Stimulated activated CD4-positive, alpha-beta T cell treated with anti-CD3 and anti-CD28 coated beads, Interleukin-1b, Interleukin-23, amount 100 ng/mL, for 48 hours (primary cell): ENCODE measurements at places on chromosomes 7 and 10.
A peak's percentile ranks its signal among the peaks of the same experiment; 100 is the strongest.

DNA sequence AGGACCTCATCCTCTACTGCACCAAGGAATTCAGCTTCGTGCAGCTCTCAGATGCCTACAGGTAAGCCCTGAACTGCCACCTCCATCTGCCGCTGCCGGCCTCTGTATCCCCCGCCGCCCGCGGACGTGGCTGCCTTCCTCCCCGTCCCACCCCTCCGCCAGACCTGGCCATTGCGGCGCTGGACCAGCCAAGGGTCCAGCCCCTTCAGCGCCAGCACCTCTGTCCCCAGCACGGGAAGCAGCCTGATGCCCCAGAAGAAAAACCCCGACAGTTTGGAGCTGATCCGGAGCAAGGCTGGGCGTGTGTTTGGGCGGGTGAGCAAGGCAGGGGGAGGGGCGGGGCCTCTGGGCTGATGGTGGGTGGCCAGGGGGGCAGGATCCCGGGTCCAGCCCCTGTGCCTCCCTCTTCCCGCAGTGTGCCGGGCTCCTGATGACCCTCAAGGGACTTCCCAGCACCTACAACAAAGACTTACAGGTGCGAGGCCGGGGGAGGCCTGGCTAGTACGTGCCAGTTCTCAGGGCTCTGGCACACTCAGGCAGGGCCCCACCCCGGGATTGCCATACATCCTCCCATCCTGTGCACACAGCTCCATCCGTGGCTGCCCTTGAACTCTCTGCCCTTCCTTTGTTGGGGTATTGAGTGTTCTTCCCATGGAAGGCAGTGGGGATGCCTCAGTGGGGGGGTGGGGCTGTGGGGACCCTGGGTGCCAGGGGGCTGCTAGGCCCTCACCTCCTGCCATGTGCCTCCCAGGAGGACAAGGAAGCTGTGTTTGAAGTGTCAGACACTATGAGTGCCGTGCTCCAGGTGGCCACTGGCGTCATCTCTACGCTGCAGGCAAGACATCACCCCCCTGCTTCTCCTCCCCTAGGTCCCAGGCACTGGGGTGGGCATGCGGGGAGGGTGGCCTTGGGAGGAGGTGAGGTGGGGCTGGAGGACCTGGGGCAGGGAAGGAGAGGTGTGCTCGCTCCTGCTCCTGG lies 13.5 kb downstream of the ASL start:
- DNase-seq, result no peak

DNA sequence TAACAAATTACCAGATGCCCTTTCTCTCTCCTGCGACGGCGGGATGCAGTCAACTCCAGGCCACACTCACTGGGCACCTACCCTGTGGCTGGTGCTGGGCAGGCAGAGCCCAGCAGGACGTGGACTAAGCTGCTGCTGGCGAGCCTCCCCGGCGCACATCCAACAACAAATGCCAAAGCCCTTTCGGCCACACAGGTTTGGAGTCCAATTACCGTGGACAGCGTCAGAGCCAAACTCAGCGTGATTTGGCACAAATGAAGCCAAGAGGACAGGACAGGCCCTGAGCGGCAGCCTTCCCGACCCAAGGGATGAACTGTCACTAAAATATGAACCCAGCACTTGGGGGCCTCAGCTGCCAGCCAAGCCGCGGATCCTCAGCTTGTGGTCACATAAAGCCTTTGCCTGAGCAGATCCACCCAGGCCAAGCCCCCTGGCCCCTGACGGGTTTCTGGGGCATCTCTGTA lies 28.4 kb downstream of the DAGLB start:
- DNase-seq, result no peak

DNA sequence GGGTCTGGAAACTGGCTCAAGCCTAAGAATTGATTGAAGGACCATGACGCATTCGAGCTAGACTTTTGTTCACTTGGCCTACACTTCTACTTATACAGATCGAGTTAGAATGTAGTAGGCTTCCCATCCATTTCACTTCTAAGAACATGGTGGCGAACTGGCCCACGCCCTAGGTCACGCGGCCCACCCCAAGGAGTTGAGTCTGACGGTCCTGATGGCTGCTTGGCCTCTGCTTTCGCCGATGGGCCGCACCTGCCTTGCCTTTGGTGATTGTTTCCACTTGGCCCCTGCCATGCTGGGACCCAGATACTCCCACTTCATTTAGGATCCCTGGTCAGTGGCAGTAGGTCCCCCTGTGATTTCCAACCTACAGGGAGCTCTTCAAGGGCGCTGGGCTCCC lies 153.6 kb downstream of the PRKAG2 start:
- DNase-seq, result no peak

GRCh38 chr7:82179311-82179710 lies 264.3 kb downstream of the CACNA2D1 start:
- no peak for DNase-seq

GRCh38 chr10:68826764-68827591 lies at the start of gene STOX1:
TSS of gene STOX1 (plus strand) at chr10:68827531. CDS start at chr10:68827624, 93 bp downstream.
- peak; percentile 56 for DNase-seq

- DNase-seq, result no peak
Observed at GRCh38 chr7:121847041-121847440, 25.9 kb upstream of the PTPRZ1 start.

DNA sequence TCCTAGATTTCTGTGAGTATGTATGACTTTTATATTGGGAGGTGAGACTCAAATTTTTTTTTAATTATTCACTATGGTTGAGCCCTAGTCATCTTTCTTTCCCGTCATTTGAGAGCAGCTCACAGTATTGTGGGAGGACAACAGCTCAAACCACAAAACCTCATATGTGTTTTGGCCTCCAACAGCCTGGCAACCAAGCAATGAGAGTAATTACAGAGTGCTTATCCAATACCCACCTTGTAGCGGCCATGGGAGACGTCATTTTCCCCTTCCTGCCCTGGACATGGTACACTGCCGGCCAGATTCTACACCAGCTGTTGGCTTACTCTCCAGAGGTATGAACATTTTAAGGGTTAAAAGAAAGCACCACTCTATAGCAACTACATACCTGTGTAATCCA lies 49.1 kb downstream of the DOCK4 start:
- DNase-seq, result no peak

DNA sequence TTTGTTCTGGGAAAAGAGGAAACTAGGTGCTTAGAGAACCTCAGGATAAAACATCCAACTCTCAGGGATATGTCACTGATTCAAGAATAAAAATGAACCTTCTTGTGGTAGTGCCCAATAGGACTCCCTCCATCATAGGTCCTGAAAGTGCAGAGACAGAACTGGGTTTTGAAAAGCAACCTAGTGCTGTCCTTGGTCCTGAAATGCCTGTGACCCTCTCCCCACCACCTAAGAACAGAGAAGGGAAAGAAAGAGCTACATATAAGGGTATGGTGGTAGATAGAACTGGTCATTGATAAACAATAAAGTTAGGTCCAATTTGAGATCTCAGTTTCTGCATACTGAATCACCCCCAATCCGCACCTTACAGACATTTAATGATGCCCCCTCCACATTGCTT lies 953.3 kb downstream of the XPNPEP1 start:
- no peak for DNase-seq

- no peak for DNase-seq
Observed at GRCh38 chr10:58723966-58724365, 211.3 kb downstream of the BICC1 start.

- no peak for DNase-seq
Observed at GRCh38 chr10:3853016-3853415, 68.0 kb upstream of the KLF6 start.

DNA sequence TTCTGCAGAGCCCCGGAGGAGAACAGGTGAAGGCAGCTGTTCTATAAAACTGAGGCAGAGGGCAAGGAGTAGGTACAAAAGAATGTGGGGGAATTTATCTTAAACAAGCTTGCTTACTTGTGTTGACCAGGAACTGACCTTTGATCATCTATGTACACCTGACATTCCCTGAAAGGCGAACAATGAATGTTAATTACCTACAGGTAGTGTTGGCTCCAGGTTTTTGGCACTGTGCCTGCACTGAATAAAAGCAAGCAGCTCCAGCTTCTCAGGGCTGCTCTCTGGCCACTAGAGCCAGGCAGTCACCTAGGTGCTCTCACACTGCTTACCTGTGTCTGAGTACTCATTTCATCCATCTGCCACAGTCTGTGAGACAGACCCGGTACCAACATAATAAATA lies 87.0 kb downstream of the RAPGEF5 start:
- no peak for DNase-seq

DNA sequence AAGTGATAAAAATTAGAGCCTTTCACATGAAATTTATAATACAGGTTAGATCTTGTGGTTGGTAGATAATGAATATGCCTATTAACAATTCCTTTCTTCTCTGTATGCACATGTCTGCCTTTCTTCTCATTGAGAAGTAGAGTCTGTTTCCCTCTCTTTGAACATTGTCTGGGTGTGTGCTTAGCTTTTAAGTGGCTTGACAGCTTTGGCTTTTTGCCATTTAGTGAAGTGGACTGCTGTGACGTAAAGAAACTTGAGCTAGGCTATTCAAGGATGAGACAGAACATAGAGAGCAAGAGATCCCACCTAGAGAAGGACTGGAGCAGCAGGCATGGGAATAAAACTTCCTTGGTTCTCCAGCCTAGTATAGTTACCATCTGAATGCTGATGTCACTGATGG lies 996.7 kb upstream of the CELF2 start:
- no peak for DNase-seq

GRCh38 chr10:79266543-79267312 lies 80.5 kb upstream of the PPIF start:
- no peak for DNase-seq

DNA sequence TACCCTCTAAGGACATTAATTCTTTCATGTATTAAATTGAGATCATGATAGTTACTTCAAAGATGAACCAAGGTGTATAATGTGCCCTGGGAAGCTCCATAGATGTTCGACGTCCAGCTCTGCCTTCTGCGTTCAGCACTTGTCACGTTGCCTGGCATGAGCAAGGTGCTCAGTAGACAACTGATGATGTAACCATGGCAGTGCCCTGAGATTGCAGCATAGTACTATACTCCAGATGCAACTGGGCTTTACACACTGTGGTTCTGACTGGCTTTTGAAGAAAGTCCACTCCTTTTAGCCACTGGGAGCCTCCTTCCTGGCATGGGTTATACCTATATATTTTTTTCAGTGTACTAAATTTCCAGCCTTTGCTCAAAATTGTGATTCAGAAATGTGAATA lies 355.8 kb upstream of the SORCS1 start:
- DNase-seq, result no peak

- DNase-seq, result no peak
Observed at GRCh38 chr7:158228986-158229385, 358.6 kb downstream of the PTPRN2 start.

DNA sequence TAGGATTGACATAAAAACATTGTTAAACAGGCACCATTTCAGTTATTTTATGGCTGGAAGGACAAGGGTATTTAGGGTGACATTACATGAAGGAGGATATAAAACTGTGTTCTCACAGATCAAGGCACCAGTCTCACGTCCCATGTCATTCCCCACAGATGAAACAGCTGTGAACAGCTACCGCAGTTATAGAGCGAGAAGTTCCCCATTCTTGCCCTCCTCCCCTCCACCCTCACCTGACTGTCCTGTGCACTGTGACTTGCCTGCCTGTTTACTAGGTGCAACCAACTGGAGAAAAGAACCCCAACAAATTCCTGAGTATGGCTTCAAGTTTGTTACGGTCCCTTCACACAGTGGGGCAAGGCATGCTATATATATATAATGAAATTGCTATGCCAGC lies 141.6 kb downstream of the SND1 start:
- DNase-seq, result no peak

- no peak for DNase-seq
Observed at GRCh38 chr10:37728830-37729229, 128.6 kb downstream of the ZNF248 start.

GRCh38 chr10:101002456-101002855 lies 2.8 kb downstream of the LZTS2 start:
- DNase-seq, result no peak

- no peak for DNase-seq
Observed at GRCh38 chr10:43866712-43867111, 218.0 kb upstream of the ZNF32 start.

DNA sequence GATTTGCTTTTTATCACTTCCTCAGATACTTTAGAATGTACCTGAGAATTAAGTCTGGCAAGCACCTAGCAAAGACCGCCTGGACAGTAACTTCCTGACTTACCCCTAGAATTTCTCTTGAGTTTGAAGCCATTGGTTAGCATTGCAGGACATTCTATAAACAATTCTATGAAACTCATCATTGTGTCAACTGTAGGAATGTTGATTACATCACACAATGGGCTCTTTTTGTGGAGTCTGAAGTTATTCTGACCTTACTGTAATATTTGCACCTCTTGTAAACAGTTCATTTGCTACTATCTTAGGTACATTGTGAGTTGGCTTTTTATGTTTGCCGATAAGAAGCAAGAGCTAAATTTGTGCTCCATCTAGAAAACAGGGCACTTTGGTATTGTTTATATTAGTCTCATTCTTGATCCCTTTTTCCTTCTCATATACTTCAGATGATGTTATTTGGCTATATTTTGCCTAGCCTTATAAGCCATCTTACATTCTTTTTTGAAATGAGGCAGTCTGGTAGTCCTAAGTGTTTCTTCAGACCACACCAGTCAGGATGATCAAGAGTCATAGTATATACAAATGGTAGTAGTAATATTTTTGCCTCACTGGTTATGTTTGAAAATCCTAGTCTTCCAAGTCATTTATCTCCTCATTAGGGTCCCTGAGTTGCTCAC lies 52.4 kb downstream of the CASD1 start:
- no peak for DNase-seq

DNA sequence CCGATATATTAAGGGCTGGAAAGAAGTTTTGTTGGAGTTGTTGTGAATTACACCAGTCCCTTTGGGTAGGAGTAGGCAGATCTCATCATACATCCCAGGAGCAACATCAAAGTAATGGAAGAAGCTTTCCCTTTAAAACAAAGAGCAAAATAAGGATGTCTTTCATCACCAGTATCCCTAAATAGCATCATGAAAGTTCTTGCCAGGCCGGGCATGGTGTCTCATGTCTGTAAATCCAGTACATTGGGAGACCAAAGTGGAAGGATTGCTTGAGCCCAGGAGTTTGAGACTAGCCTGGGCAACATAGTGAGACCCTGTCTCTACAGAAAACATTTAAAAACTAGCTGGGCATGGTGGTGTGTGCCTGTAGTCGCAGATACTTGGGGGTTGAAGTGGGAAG lies 38.7 kb downstream of the LRRC20 start:
- no peak for DNase-seq

DNA sequence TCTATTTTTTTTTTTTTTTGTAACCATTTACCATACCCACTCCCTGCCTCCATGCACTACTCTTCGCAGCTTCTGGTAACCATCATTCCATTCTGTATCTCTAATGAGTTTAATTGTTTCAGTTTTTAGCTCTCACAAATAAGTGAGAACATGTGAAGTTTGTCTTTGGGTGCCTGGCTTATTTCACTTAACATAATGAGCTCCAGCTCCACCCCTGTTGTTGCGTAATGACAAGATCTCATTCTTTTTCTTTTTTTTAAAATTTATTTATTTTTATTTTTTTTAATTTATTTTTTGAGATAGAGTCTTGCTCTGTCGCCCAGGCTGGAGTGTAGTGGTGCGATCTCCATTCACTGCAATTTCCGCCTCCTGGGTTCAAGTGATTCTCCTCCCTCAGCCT lies 142.3 kb upstream of the PCLO start:
- no peak for DNase-seq
